Naive thymus-derived CD4-positive, alpha-beta T cell (primary cell): ENCODE measurements at places on chromosomes 5 and 9.

GRCh38 chr5:113170707-113171106 lies 194.1 kb downstream of the DCP2 start:
- DNase-seq, result no peak

- no peak for DNase-seq
Observed at GRCh38 chr5:44663991-44664710, 144.6 kb upstream of the MRPS30 start.

DNA sequence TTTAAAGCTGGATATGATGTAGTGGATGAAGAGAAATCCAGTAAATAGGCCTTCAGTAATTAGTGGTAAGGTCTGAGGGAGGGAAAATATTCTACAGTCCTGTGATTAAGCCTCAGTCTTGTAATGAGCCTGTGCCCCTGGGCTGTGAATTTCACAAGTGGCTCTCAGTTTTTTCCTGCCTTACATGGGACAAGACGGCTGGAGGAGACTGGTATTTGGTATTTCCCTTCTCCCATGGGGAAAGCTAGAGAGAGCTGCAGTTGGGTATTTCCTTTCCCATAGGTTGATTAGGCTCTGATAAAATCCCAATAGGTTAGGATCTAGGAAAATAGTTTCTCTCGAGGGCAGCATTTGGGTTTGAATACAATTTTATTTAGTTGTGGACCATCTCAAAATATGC lies 62.2 kb upstream of the GNA14 start:
- no peak for DNase-seq

DNA sequence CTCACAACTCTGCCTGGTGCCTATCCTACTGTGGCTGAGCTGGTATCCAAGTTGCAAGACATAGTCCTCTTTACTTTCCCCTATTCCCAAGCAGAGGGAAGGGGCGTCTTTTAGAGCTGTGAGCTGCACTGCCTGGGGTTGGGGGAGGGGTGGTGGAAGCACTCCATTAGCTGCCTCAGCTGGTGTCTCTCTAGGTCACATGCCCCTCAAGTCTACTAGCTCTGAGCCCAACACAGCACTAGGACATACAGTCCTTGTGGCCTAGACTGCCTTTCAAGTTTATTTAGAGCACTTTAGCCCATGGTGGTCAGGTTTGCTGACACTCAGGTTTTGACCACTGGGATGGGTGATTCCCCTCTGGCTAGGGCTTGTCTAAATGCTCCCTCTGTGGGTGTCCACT lies 54.7 kb downstream of the SREK1 start:
- no peak for DNase-seq

DNA sequence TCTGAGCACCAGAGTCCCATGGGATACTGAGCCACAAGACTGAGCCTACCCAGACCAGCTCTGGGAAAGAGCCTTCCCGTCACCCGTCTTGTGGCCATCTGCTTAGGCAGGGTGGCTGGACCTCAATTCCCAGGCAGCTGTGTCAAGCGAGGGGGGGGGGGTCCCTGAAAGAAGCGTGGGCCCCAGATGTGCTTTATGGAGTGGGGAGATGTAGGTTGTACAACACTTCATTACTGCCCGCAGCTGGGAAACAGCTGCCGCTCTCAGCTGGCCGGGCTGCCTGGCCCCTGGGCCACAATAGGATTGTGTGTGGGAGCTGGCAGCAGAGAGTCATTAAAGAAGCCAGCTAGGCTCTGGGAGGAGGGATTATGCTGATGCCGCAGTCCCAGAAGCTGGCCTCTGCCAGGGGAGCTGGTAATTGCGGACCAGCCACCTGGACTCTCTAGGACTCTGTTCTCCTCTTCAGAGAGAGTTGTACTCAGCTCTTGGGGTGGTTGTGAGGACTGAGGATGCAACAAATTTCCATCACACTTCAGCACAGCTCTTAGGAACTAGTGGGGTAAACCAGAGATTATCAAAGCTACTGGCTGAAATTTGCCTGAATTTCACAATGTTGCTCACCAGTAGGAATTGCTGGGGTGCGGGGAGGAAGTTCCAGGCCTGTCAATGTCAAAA lies 145.4 kb downstream of the GADD45G start:
- no peak for DNase-seq

GRCh38 chr5:58241389-58241788 lies 218.5 kb downstream of the PLK2 start:
- no peak for DNase-seq
